ENCODE measurements at places on chromosomes 1 and 21.

DNA sequence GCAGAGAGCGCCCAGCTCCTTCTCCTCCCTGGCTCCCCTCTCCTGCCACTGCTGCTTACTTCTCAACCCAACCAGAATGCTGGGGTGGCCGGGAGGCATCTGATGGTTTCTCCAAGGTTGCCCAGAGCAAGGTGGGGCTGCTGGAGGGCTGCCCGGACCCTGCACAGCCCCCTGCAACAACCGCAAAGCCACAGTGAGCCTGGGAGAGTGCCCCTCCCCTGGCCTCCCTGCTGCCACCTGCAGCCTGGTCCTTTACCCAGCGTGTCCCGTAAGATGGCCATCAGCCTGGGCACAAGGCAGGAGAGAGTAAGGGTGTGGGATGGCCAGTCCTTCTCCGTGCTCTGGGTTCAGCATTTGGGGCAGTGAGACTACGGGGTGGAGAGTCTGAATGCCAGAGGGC lies 17.0 kb downstream of the MX2 start:
- DNase-seq: no peak

DNA sequence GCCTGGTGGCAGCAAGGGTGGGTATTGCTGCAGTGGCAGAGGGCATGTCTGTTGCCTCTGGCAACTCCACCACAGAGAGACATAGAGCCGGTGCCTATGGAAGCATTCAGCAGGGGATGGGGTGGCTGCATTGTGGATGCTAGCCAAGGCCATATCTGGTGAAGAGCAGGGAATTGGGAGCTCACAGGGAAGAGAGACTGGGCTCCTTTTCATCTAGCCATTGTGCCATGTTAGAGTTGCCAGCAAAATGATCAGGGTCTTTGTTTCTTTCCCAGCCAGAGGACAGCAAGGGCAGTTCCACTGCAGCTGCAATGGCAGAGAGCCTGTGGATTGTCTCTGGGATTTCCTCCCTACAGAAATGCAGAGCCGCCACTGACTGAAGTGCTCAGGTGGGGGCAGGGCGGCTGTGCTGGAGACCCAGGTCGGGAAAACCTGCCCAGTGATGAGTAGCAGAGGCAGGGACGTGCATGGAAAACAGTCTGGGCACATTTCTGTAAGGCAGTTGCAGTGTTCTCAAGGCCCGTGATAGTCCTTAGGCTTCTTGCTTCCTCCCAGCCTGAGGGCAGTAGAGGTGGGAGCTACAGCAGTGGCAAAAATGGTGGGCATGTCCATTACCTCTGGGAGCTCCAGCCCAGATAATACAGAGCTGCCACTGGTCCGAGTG lies 40.2 kb upstream of the CYP4X1 start:
- DNase-seq: no peak

- peak; percentile 36 for DNase-seq
Measured at GRCh38 chr1:243343970-243344937, 88.4 kb downstream of the SDCCAG8 start.

DNA sequence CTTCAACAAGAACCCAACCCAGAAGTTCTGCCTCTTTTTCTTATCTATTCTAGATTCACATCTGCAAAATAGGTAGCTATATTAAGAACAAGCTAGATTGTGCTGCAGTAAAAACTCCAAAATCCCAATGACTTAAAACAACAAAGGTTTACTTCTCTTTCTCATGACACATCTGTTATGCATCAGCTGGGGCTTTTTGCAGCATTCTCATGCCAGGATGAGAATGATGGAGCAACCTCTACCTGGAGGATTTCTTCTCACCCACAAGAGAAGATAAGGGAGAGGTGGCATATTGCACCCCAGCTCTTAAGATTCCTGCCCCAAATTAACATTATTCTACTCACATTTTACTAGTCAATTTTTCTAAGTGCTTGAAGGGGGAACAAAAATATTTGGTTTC lies 152.3 kb upstream of the SPAG17 start:
- DNase-seq: no peak

DNA sequence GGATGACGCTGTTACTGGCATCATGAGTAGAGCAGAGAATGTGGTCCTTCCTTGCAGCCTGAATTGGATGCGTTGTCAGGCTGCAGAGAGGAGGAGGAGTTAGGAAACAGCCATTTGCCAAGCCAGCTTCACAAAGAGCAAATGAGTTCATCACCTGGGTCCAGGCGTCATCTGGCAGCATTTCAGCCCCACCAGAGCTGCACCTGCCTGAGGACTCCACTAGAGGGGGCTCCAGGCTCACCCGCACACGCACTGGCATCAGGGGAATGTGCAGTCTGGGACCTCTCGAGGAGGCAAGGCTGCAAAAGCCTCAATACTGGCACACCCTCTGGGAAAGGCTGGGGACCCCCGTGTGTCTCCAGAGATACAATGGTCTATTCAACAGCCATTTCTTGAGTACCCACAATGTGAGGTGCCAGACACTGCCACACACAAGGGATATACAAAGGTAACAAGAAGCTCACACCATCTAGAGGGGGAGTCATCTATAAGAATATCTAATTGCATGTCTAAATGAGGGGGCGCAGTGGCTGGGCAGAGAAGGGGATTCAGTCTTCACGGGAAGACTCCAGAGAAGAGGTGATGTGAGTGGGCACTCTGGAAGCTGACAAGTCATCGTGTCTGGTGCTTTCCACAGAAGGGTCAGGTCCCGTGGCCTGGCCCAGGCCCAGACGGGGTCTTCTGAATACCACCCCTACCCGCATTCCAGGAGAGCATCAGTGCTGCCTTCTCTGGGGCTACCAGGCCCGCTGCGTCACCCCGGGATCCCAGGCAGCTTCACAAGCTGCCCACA lies 53.5 kb upstream of the CNTN2 start:
- no peak for DNase-seq

- DNase-seq: no peak
Measured at GRCh38 chr1:155006601-155007101, 4.0 kb downstream of the ZBTB7B start.

- no peak for DNase-seq
Measured at GRCh38 chr1:98322086-98322485, 339.4 kb upstream of the SNX7 start.

DNA sequence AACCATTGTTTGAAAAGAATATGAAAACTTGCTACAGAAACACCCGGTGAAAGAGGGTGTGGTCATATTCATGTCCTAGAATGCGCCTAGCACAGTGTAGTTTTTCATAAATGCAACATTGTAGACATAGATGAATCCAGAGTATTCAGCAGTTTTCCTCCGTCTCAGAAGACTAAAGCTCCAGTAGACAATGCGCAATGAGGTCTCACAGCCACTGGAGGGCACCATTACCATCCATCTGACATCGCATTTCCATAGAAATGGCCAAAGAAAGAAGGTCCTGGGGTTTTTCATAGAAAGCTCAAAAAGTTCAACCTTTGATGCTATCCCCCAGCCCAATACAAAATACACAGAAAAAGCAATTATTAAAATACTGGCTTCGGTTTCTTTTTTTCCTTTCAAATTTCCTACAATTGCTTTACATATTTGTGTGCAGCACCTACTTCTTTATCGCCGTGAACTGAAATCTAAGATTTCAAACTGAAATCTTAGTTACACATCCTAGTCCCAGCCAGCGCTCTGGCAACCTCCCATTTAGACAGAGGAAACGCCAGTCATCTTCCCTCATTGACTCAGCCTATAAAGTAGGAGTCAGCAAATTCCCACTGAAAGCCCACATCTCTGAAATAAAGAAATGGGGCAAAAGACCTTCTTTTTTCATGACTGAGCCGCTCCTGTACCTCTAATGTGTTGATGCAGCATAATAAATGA lies 3.9 kb upstream of the CD58 start:
- peak; percentile 68 for DNase-seq

DNA sequence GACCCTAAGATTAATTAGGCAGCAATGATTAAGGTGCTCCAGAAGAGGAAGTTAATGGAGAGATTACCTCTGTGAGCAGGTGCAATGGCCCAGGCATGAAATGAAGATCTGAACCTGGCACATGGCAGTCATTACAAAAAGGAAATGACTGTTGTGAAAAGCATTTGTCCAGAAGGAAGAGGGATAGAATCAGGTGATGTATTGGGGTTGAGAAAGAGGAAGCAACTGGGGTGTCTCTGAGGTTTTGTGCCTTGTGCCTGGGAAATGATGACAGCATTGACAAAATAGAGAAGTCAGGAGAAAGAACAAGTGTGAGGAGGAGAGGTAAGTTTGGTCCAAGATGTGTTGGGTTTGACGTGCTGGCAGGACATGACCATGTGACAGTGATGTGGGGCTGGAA lies 5.6 kb downstream of the CRCT1 start:
- DNase-seq: no peak

DNA sequence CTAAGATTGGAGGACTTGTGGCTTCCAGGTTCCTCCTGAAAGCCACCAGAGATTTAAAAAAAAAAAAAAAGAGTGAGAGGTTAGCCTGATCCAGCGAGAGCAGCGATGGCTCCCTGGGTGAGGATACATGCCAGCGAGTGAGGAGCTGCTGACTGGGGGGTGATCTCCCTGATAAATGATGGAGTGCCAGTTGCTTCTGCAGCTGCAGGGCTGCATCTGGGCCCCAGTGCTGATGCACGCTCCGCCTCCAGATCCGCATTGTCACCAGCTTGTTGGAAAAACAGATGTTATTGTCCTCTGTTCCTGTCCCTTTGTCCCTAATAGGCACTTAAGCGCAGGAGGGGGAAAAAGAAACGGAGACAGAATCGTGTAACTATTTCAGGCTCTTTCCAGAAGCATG lies 28.6 kb downstream of the UBIAD1 start:
- DNase-seq: no peak

DNA sequence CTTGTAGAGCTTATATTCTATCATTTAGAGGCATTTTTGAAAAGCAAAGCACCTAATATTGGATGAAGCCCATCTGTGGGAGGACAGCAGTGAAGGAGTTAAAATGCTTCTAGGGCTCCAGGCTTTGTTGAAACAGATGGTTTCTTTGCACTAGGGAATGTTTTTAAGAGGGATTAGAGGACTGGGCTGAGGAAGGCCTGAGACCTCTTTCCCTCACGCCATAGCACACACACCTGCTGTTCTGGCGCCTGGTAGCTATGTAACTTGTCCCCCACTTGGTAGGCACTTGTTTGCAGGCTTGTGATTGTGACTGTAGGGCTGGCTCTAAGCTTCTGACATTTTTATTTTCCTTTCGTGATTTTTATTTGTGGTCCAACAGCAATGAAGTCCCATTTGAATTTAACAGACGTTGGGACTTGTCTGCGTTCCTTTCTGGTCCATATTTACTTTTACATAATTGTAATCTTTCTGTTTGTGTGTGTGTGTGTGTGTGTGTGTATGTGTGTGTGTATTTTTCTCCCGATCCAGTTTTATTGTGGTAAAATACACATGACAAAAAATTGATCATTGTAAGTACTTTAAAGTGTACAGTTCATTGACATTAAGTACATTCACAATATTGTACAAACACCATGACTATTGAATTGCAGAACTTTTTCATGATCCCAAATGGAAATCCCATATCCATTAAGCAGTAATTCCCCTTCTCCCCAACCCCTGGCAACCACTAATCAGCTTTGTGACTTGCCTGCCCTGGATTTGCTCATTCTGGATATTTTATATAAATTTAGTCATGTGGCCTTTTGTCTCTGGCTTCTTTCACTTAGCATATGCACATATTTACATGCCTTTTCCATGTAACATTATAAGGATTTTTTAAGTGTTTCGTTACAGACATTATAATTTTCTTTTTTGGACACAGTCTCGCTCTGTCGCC lies 33.5 kb upstream of the MACF1 start:
- no peak for DNase-seq

GRCh38 chr1:233042834-233043233 lies 92.4 kb downstream of the NTPCR start:
- no peak for DNase-seq

GRCh38 chr1:202106340-202107254 lies 16.1 kb upstream of the GPR37L1 start:
- no peak for DNase-seq

DNA sequence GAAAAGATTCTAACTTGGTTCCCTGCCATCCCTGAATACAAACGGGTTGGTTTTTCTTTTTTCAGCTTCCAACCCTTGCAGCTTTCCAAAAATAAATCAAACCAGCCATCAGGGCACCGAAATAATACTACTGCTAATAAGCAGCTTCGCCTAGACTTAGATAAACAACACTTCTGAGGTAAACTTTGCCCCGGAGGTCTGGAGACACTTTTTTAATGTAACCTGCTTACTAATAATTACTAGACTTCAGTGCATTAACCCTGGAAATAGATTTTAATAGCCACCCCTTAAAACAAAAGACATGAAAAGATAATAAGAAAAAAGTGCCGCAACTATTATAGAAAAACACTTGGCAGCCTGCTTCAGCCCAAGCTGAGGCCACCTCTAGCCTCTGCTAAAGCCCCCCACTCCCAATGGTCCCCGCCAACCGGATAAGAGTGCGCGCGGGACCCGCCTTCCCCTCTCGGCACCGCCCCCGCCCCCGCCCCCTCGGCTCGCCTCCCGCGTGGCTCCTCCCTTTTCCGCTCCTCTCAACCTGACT lies 405 bp upstream of the GADD45A start:
- no peak for DNase-seq

DNA sequence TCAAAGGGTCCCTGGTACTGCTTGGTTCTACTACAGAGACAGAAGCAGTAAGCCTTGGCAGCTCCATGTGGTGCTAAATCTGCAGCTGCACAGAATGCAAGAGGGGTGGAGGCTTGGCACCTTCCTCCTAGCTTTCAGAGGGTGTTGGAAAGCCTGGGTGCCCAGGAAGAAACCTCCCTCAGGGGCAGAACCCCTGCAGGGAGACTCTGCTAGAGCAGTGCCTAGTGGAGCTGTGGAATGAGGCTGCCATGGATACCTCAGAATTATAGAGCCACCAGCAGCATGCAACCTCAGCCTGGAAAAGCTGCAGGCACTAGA lies 76.2 kb upstream of the TLR5 start:
- no peak for DNase-seq

- DNase-seq: no peak
Measured at GRCh38 chr1:97307151-97307550, 585.6 kb downstream of the PTBP2 start.

GRCh38 chr1:54453509-54453908 lies 47.3 kb upstream of the SSBP3 start:
- no peak for DNase-seq

- DNase-seq: no peak
Measured at GRCh38 chr1:10252508-10252907, 42.1 kb downstream of the KIF1B start.

DNA sequence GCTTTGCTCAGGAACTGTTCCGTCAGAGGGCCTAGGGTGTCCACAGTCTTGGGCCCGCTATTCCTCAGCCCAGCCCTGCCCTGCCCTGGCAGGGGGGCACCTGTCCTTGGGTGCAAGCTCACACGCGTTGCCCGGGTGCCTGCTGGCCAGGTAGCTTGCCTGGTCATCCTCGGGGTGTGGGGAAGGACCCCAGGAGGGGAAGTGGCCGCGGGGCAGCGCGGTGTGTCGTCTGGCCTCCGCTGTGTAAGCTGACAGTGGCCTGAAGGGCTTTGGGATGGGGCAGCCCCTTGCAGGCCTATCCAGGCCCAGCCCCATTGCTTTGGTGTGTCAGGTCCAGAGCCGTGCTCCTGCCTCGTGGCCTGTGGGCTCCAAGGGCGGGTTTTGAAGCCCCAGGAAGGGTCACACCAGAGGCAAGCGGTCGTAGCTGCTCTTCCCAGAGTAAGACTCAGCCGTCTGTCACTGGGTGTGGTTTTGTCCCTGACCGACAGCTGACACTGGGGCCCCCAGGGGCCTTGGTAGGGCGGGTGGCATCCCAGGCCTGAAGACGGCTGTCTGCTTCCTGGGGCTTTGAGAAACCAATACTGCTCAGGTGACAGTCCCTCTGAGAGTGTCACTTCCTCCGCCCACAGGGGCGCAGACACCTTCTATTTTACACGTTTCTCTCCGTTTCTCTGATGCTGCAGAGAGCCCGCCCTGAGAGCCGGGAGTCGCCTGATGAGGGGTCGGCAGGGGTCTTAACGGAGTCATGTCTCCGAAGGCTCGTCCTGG lies 72.1 kb downstream of the SKI start:
- DNase-seq: peak; percentile 89

- DNase-seq: no peak
Measured at GRCh38 chr1:7536891-7537591, 234.1 kb upstream of the VAMP3 start.

All from T-helper 1 cell (primary cell).